Heart right ventricle (tissue), 16 donors: ENCODE measurements at places on chromosomes 12 and 14. TPM values are rescaled to one million over a fixed set of nuclear protein-coding genes. Genes with fewer than 3 reads are reported as not detected.

The OAS1 gene
- 20.3 TPM for total RNA-seq

- peaks cover 28% of the 10 kb centered on the region for H3K4me1 ChIP-seq
- no peaks in the 10 kb centered on the region for H3K27me3 ChIP-seq
- peak; percentile 30 for DNase-seq
- H3K36me3 ChIP-seq, result no peaks in the 10 kb centered on the region
- peak overlapping the region; percentile 43 for H3K27ac ChIP-seq
- no peak overlapping the region for H3K4me3 ChIP-seq
These were observed 133.1 kb downstream of the TMEM30B start for GRCh38 chr14:61147831-61148549.

The OR10G3 gene
- total RNA-seq, result not detected

DNA sequence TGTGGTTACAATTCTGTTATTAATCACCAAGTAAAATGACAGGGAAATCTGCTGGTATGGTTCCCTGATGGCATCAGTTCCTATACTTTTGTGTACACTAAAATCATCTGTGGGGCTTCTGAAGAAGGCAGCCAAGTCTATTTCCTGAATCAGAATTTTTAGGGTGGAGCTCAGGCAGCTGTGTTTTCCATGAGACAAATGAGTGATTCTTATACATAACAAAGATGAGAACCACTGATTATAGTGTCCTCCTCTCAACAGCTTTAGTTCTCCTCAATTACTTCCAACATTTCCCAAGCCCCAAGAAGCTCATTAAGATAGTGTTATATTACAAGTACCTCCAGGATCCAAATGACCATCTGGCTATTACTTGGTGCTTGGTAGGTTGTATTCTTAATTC is 64.5 kb upstream of the USP44 start:
- DNase-seq, result no peak
- H3K27ac ChIP-seq, result peak overlapping the region; percentile 2
- H3K36me3 ChIP-seq, result no peaks in the 10 kb centered on the region
- no peaks in the 10 kb centered on the region for H3K27me3 ChIP-seq
- peaks cover 23% of the 10 kb centered on the region for H3K4me1 ChIP-seq
- no peak overlapping the region for H3K4me3 ChIP-seq

GRCh38 chr14:93153121-93153520 is 31.6 kb downstream of the MOAP1 start:
- H3K4me1 ChIP-seq, result no peaks in the 10 kb centered on the region
- H3K27me3 ChIP-seq, result no peaks in the 10 kb centered on the region
- no peak overlapping the region for H3K4me3 ChIP-seq
- no peaks in the 10 kb centered on the region for H3K36me3 ChIP-seq

- H3K27ac ChIP-seq, result peak overlapping the region; percentile 48
- no peaks in the 10 kb centered on the region for H3K27me3 ChIP-seq
- H3K4me1 ChIP-seq, result peaks cover 28% of the 10 kb centered on the region
- DNase-seq, result peak; percentile 70
- H3K36me3 ChIP-seq, result no peaks in the 10 kb centered on the region
These were observed 189.7 kb downstream of the EPS8 start for GRCh38 chr12:15599266-15600037.

The BBOF1 gene
- 4.4 TPM for total RNA-seq

GRCh38 chr12:132765361-132765760 is 3.7 kb upstream of the ANKLE2 start:
- no peak for DNase-seq
- no peaks in the 10 kb centered on the region for H3K36me3 ChIP-seq
- H3K4me1 ChIP-seq, result peaks cover 46% of the 10 kb centered on the region
- no peaks in the 10 kb centered on the region for H3K27me3 ChIP-seq
- H3K27ac ChIP-seq, result no peak overlapping the region
- no peak overlapping the region for H3K4me3 ChIP-seq

The EPYC gene
- not detected for total RNA-seq

GRCh38 chr12:58576916-58577315 is 343.4 kb downstream of the LRIG3 start:
- H3K27me3 ChIP-seq, result no peaks in the 10 kb centered on the region
- H3K4me3 ChIP-seq, result no peak overlapping the region
- H3K4me1 ChIP-seq, result no peaks in the 10 kb centered on the region
- no peaks in the 10 kb centered on the region for H3K36me3 ChIP-seq
- no peak overlapping the region for H3K27ac ChIP-seq

DNA sequence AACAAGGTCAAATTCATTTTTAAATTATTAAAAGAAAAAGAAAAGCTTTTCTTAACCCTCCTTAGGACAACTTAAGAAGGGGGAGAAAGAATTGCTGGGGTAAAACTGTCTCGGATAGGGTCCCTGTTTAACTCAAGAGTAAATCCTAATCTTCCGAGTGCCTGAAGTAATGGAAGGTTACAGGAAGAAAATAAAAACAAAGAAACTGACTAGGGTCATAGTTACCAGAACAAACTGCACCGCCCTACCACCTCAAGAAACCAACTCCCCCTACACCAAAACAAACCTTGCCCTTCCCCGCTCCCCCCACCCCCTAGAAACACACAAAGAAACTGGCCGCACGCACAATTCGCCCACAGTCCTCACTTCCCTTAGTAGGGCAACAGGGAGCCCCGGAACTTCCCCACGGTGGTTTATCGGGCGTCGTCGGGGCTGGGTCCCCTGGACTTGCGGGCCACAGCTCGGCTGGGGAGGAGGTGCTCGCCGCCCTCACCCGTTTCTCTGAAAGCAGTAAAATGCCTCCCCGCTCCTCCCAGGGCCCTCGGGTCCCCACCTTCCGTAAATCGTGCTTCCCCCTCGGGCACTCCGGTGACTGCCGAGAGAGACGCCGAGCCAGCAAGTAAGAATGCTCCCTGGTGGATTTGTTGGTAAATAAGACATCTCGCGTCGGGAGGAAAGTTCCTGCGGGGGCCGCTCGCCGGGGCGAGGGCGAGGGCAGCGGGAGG is 2.4 kb downstream of the SINHCAF start:
- H3K27ac ChIP-seq, result no peak overlapping the region
- H3K27me3 ChIP-seq, result no peaks in the 10 kb centered on the region
- H3K36me3 ChIP-seq, result no peaks in the 10 kb centered on the region
- DNase-seq, result peak; percentile 34
- peak overlapping the region; percentile 87 for H3K4me3 ChIP-seq
- no peaks in the 10 kb centered on the region for H3K4me1 ChIP-seq

DNA sequence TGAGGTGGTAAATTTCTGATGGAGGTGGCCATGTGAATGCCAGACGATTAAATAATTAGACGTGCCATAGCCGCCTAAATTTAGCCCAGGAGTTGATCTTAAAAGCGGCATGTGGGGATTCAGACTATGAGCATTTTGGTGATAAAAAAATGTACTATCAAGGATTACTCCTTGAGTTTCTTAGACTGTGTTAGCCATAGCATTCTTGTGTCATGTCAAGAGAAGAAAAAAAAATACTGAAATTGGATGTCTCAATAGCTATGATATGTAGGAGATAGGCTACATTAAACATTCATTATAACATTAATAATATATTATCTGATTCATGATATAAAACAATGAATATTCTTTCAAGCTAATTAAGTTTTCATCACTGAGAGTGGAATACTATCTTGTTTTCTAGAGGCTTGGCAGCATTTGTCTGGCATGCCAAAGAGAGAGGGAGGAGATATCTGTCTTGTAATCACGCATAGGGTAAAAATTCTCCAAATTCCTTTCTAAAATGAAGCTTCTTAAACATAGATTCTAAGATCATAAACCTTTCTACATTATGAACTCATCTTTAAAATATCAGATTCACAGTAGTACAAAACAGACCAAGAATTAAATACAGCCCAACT is 727.0 kb downstream of the C12orf50 start:
- no peaks in the 10 kb centered on the region for H3K4me1 ChIP-seq
- no peak for DNase-seq
- no peaks in the 10 kb centered on the region for H3K36me3 ChIP-seq
- no peaks in the 10 kb centered on the region for H3K27me3 ChIP-seq
- H3K27ac ChIP-seq, result no peak overlapping the region

- peaks cover 7% of the 10 kb centered on the region for H3K27me3 ChIP-seq
- H3K36me3 ChIP-seq, result no peaks in the 10 kb centered on the region
- no peak for DNase-seq
These were observed 5.5 kb downstream of the CEBPE start for GRCh38 chr14:23113431-23114119.

The ASCL1 gene
- total RNA-seq, result not detected

The C12orf54 gene
- not detected for total RNA-seq
